ENCODE measurements at places on chromosomes 3 and 15.

DNA sequence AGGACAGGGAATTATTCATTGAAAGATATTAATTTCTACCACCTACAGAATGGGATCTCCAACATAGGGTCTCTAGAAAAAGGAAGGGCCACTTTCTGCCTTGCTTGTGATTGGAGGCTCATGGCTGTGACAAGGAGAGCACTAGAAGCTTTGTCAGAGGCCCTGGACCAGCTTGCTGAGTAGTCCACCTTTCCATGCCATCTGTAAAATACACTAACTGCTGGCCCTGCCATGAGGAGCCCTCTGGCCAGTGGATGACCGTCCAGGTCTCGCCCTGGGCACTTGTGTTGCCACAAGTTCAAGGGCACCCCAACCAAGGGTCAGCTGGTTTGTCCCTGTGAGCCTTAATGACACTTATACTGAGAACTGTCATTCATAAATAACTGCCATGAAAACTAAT lies 1.6 kb upstream of the SYNM start:
- DNase-seq: no peak

- DNase-seq: no peak
Measured at GRCh38 chr3:185711255-185711870, 113.5 kb downstream of the IGF2BP2 start.

DNA sequence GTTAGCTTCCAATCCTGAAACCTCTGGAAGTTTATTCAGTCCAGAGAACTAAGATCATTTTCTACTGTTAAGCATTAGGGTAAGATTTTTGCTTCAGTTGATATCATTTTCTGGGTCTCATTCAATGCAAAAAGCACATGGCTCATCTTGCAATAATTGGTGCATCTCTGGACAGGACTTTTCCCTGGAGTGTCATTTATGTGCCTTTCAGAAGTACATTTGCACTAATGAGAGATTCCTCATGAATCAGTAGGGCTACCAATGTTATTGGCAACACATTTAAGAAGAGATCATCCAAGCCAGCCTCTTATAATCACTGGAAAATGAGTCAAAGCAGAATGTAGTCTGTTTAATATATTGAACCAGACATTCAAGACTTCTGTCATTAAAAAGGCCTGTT lies 224.2 kb upstream of the CHRNA7 start:
- no peak for DNase-seq

GRCh38 chr15:25182098-25182478 lies 227.3 kb downstream of the SNRPN start:
- no peak for DNase-seq

DNA sequence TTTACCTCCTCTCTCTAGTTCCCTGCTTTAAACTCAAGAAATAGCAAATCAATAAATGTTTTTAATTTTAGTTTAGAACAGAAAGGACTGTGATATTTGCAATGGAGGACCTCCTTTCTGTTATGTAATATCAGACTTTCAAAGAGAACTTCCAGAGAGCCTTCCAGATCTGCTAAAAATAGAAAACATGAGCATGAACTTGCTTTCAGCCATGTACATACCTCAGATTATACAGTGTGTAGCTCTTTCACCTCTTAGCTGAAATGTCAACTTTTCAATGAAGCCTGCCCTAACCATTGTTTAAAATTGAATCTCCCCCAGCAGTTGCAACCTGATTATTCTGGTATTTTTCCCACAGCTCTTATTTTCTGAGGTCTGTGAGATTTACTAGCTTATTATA lies 12.6 kb downstream of the CAPN7 start:
- DNase-seq: no peak

DNA sequence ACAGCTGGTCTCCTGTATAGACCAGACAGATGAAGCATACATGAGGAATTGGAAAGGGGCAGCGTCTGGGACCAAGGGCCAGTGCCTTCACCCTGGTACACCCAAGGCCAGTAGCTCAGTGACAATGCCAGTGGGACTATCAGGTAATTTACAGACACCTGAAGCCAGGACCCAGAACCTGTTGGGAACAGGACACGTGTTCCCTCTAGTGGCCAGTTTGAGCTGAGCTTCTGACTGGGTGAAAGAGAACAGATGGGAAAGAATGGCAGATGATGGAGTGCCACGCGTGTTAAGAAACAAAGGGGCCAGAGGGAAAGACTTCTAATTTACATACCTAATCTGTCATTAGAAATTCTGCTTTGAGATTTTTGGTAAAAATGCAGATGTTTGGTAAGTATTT lies 5.1 kb upstream of the SLC25A38 start:
- peak; percentile 59 for DNase-seq

DNA sequence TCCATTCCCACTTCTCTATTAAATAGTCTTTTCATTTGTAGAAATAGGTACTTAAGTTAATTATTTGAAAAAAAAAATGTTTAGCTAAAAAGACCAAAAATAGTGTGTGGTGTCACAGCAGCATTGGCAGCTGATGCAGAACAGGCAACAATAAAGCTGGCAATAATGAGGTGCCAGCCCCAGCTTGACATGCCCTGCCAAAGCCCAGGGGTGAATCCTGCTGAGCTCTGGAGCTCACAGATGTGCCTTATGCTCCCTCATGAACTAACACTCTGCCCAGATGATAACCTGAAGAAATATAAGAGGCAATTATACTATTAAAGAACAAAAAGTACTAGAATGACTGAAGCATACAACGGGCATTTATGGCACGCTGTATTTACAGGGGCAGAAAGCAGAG lies 63.8 kb downstream of the IGSF11 start:
- no peak for DNase-seq

DNA sequence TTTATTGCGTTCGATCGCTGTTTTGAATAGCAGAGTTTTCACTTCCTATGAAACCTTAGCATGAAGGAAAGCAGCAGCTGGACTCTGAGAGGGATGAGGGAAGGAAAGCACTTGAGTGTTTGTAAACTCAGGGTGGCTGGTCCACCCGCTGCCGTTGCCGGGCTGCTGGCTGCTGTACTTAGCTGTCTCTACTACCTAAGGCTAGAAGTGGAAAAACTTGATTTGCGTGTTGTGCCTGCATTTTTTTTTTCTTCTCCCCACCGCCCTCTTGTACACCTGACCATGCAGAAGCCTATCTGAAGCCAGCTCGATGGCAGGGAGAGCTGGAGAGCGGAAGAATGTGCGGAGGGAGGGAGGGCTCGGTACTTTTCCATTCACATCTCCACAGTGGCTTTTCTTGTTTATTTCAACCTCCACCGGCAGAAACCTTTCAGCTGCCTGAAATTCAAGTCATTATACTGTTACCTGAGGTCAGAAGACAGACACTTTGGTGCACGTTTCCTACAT lies 4.8 kb upstream of the BCL6 start:
- no peak for DNase-seq

DNA sequence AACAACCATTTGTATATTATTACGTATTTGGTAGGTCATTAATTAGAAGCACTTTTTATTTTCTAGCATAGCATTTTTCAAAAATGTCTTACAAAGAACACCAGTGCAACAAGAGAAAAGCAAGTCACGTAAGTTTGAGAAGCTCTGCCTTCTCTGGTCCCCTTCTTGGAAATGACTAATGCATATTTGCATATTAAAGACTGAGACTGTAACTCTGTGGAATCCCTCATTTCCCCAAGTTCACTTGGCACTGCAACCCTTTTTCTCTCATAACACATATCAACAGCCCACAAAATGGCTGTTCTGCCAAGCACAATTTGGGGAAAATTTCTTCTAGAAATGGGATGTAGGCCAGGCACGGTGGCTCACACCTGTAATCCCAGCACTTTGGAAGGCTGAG lies 176.3 kb downstream of the ERC2 start:
- DNase-seq: no peak

DNA sequence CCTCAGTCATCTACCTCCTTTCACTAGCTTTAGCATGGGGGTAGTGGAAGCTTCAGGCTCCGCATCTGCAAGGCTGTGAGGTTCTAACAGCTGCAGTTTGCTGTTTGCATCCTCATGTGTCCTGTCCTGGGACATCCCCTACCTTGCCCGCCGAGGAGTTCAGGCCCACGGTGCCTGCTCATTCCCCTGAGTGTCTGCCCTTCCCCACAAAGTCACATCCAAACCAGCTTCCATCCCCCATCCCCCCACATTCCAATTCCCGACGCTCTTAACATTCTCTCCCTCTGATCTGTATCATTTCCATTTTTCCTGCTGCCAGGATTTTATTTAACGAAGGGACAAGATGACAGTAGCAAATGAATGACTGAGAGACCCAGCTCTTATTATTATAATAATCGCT lies 43.8 kb downstream of the HRH1 start:
- no peak for DNase-seq

GRCh38 chr3:71423151-71423906 lies 160.2 kb downstream of the FOXP1 start:
- peak; percentile 21 for DNase-seq

GRCh38 chr15:71610728-71611552 lies 199.4 kb upstream of the NR2E3 start:
- DNase-seq: no peak

GRCh38 chr3:72018343-72018984 lies 233.5 kb upstream of the PROK2 start:
- DNase-seq: peak; percentile 20

DNA sequence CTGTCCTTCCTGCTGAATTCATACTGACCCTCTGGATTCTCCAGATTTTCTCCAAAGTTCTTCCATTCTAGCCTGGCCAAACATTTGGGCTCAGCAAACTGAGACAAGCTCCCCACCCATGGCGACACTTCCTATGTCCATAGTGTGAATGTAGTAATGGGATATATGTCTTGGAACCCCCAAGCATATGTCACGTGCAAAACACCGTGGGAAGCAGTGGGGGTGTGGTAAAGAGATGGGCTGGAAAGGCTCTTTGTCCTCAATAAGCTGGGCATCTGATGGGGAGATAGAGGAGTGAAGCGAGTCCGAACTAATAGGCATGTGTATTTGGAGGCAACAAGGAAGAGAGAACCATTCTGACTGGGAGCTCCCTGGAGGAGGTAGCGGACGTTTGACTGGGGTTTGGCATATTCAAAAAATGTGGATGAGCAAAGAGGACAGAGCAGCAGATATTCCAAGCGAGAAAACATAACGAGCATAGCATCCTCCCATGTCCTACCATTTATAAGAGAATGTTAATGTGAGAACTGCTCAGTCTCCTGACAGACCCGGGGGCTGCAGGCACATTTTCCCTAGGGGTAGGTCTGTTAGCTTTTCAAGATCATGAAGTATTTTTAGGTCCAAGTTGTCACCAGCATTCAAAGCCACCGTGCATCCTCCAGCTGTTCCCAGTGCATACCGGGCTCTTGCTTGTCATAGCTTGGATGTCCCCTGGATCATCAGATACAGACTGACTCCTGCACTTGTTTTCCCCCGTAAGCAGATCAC lies 25.6 kb downstream of the TPM1 start:
- no peak for DNase-seq

- DNase-seq: no peak
Measured at GRCh38 chr3:187743195-187744141, 1.8 kb downstream of the BCL6 start.

DNA sequence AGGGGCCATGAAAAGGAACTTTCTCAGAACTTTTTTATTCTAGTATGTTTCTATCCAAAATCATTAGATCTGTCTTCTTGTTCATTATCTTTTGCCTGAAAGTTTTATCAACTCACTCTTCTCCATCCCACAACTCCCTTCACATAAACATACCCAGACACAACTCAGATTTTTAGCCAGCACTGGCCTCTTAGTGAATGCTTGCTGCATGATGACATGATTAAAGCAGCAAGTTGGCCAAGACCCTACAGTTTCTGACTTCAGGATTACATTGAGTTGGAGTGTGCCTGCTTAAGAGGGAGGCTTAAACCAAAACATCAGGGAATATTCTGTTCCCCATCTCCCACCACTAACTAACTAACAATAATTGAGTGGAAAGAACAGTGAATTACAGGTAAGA lies 38.1 kb downstream of the PLSCR2 start:
- DNase-seq: no peak

DNA sequence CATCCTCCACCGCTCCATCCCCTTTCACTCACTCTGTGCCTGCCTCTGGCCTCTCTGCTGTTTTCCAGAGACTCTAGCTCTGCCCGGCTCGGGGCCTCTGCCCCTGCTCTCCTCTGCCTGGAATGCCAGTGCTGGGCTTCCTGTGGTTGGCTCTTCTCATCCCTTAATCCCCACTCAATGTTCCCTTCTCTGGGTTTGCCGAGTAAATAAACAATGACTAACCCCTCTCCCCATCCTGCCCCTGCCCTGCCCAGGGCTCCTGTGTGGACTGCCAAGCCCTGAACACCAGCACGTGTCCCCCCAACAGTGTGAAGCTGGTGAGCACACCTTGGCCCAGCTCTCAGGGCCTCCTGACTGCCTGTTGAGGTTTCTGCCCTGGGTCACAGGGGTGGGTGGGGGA lies 12.2 kb downstream of the STAB1 start:
- peak; percentile 70 for DNase-seq

DNA sequence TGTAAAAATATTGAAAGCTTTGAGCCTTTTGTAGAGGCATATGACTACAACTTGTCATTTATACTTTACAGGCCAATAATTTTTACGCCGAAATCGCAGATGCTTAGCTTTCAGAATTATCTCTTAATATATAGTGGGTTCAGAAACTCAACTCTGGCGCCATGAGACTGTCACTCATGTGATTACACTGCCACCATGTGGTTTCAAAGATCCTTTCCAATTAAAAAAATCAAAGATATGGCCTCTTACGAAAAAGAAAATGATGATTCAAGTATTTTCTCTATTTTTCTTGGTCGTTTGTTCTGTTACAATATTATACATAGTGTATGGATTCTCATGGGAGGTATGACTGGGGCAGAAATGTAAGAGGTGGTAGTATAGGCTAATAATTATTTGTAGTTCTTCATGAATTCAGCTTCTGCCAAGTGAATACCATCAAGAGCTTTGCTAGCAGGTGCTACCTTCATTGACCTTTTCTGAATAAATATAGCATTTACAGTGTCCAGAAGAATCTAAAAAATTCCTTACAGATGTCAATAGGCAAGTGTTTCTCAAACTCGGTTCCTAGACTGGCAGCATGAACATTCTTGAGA lies 751.7 kb upstream of the GOLIM4 start:
- peak; percentile 8 for DNase-seq

DNA sequence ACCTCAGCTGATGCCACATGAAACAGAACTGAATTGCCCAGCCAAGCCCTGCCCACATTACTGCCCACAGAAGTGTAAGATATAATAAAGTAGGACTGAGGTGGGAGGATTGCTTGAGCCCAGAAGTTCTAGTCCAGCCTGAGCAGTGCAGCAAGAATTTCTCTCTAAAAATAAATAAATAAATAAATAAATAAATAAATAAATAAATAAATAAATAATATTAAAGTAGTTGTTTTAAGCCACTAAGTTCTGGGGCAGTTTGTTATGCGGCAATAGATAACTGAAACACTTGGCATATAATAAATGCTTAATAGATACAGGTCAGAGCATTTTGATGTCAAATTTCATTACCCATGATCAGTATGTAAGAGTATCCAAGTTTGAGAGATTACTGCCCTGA lies 249.4 kb upstream of the LRRFIP2 start:
- DNase-seq: no peak

DNA sequence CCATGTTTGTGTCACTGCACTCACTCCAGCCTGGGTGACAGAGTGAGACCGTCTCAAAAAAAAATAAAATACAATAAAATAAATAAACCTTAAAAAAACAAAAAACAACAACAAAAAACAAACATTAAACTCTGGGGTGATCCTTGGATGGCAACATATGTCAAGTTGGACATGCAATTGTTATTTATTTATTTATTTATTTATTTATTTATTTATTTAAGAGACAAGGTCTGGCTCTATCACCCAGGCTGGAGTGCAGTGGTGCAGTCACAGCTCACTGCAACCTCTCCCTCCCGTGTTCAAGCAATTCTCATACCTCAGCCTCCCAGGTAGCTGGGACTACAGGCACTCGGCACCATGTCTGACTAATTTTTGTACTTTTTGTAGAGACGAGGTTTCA lies 275.5 kb downstream of the VPS13C start:
- DNase-seq: no peak
